H9 (cell line): ENCODE measurements at places on chromosomes 7 and 10. TPM values are rescaled to one million over a fixed set of nuclear protein-coding genes. Genes with fewer than 3 reads are reported as not detected.

DNA sequence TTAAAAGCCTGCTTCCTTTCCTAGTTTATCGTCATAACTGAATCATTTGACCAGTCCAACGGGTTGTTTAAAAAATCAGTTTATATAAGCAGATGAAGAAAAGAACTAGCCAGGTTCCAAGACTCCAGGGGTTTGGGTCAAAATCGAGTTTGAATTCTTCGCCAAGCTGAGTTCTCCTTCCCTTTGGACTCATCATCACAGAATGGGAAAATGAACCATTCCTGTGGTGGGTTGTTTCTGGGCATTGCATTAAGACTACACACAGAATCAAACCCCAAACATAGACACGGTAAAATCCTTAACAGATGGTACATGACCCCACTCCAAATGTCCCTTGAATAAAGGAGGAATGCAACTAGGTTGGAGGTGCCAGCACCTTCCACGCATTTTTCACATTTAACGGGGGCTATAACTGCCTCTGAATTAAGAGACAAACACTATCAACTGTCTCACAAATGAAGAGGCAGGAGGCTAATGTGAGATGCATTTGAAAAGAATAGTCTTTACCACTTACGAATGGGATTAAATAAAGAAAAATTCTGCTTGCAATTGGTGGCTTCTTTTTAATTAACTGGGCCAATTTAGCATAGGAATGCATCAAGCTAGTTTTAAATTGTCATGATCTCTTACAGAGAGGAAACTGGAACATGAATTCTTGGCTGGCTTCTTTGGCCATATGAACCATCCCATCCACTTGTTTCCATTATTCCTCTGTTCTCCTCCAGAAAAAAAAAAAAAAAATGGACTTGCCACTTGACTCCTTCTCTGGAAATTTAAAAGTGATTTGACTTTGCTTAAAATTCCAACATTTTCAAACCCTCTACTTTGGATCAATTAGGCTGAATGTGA lies 61.1 kb downstream of the CHST15 start:
- DNase-seq, result no peak

The TAC1 gene
- total RNA-seq, result 0.31 and 0.77 TPM in 2 replicates

GRCh38 chr7:135204341-135204749 lies 7.0 kb downstream of the WDR91 start:
- no peak for DNase-seq

GRCh38 chr7:150313870-150314269 lies 9.3 kb upstream of the LRRC61 start:
- peak; percentile 21 for DNase-seq

GRCh38 chr10:96230527-96230926 lies 40.8 kb downstream of the BLNK start:
- DNase-seq, result no peak

The PAPSS2 gene
- 24.0 and 24.5 TPM in 2 replicates for total RNA-seq

GRCh38 chr10:31124852-31125251 lies 93.2 kb upstream of the ZNF438 start:
- no peak for DNase-seq
